Posterior vena cava (tissue), 2 donors: ENCODE measurements at places on chromosomes 4 and X.

- DNase-seq: no peak
These were observed 30.1 kb downstream of the RASSF6 start for GRCh38 chr4:73589887-73590801.

GRCh38 chr4:84948056-84948455, 18.4 kb downstream of the WDFY3 start:
- DNase-seq: no peak

DNA sequence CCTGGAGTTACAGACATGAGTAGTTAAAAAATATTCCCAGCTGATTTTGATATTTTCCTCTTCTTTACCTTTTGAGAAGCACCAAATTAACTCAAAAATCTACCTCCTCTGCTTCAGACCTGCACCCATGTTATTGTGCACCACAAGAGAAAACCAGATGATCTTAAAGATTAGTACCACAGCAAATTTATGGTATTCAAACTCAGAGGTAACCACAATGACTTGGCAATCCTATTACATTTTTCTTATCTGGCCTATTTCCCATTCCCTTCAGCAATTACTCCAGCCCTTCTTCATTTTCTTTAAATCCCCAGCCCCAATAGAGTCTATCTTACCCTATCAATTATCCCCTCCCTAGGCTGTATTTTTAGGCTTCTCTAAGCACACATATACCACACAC, 535.1 kb downstream of the FAT4 start:
- no peak for DNase-seq

GRCh38 chr4:26075583-26075982, 161.6 kb downstream of the SMIM20 start:
- no peak for DNase-seq

GRCh38 chrX:40098264-40099054, 701 bp upstream of the BCOR start:
- DNase-seq: no peak

GRCh38 chr4:153204247-153204671, at the start of gene TRIM2:
TRIM2 (plus strand) TSS chr4:153204443; CDS start chr4:153204531, 88 bp downstream.
- DNase-seq: no peak

- no peak for DNase-seq
These were observed 78.4 kb upstream of the MAP3K15 start for GRCh38 chrX:19593690-19594089.

GRCh38 chrX:77937291-77937690, 26.8 kb downstream of the ATP7A start:
- no peak for DNase-seq

DNA sequence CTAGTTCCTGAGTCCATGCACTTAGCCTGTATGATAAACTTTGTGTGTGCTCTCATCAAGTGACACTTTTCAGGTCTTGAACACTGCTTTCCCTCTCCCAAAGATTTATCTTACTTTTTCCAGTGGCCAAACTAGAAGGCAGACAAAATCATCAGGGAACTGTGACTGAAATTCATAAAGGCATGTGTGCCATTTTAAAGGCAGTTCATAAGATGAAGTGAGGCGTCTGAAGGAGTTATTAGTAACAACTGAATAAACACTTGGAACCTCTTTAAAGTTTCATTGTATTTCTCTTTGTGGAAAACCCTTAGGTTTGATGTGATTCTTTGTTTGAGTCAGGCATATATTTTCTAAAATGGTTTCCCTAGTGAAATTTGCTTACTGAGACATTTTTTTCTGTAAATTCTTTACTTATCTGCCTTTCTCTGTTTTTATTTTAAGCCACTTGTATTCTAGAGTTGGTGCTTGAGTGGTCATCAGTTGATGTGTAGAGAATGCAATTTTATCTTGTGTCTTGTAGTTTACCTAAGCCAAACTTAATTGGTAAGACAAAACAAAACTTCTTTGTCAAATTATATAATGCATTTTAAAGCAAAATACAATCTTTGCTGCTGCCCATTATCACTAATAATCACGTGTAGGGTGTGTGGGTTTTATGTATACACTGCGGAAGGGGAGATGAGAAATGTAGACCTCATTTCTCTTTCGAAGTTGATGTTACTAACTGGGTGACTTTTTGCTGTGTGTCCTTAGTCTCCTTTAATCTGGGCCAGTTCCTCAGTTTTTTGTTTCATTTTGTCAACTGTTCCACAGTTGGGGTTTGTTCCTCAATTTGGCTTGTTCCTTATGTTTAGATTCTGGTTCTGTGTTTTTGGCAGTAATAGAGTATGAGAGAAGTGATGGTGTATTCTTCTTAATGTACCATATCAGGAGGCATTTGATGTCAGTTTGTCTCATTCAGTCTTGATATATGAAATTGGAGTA, 56.8 kb downstream of the RBPJ start:
- DNase-seq: no peak

DNA sequence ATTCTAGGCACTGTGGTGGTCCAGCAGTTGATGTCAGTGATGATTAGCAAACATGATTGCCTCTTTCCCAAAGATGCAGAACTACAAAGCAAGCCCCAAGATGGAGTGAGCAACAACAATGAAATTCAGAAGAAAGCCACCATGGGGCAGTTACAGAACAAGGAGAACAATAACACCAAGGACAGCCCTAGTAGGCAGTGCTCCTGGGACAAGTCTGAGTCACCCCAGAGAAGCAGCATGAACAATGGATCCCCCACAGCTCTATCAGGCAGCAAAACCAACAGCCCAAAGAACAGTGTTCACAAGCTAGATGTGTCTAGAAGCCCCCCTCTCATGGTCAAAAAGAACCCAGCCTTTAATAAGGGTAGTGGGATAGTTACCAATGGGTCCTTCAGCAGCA, 365.3 kb downstream of the MAPK10 start:
- no peak for DNase-seq

GRCh38 chr4:182451441-182451840, 208.2 kb downstream of the TENM3 start:
- DNase-seq: no peak

DNA sequence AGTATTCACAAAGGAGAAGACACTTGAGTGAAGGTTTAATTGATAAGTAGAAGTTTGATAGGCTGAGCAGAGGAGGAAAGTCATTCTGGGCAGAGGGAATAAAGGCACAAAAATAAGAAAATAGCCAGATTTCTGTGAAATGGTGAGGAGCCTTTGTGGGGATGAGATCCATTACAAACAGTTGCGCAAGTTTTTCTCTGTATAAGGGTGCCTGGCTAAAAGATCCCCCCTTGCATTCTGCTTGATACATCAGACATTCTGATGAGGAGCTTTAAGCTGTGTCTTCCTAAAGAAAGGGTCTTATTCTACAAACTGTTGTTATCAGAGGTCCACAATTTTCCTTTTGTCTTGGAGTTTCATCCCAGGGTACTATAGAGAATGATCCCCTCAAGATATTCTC, 112.0 kb downstream of the ARHGAP36 start:
- DNase-seq: no peak

- DNase-seq: no peak
These were observed 13.4 kb downstream of the GIMD1 start for GRCh38 chr4:106355193-106355592.

GRCh38 chr4:68734095-68734494, 63.6 kb upstream of the UGT2B15 start:
- no peak for DNase-seq

GRCh38 chr4:88584471-88584900, 7.8 kb upstream of the HERC3 start:
- DNase-seq: no peak

- no peak for DNase-seq
These were observed 55.2 kb upstream of the HGFAC start for GRCh38 chr4:3386526-3386925.

- DNase-seq: no peak
These were observed 4.9 kb upstream of the SLC4A4 start for GRCh38 chr4:71333960-71334359.

GRCh38 chrX:29541038-29541437, 674.3 kb upstream of the MAGEB2 start:
- no peak for DNase-seq

DNA sequence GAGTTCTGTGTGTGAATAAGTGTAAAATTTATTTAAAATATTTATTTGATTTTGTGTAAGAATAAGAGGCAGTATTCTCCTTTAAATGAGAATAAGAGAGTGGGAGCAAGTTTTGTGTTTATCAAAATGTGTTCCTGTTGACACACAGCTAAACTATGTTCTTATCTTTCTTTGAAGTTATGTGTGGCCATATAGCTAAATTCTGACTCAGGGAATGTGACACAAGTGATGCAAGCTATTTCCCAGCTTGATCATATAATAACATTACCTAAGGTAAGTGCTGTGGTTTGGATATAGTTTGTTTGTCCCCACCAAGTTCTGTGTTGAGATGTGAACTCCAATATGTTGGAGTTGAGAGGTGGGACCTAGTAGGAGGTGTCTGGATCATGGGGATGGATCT, 740.0 kb upstream of the IGFBP7 start:
- DNase-seq: no peak

GRCh38 chr4:86264241-86264640, 95.6 kb downstream of the MAPK10 start:
- no peak for DNase-seq

- DNase-seq: peak; percentile 86
These were observed 131.0 kb downstream of the DCLK2 start for GRCh38 chr4:150209140-150209829.

DNA sequence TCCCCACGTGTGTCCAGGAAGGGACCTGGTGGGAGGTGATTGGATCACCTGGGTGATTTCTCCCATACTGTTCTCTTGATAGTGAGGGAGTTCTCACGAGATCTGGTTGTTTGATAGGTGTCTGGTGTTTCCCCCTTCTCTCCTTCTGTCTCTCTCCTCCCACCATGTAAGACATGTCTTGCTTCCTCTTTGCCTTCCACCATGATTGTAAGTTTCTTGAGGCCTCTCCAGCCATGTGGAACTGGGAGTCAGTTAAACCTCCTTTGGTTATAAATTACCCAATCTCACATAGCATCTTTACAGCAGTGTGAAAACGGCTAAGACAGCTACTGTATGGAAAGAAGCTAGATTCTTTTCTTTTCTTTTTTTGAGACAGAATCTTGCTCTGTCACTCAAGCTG, 21.6 kb upstream of the FGG start:
- no peak for DNase-seq

- DNase-seq: no peak
These were observed 179.4 kb downstream of the BANK1 start for GRCh38 chr4:101969965-101970364.

- DNase-seq: no peak
These were observed 30.3 kb downstream of the SLC25A43 start for GRCh38 chrX:119429471-119429870.

DNA sequence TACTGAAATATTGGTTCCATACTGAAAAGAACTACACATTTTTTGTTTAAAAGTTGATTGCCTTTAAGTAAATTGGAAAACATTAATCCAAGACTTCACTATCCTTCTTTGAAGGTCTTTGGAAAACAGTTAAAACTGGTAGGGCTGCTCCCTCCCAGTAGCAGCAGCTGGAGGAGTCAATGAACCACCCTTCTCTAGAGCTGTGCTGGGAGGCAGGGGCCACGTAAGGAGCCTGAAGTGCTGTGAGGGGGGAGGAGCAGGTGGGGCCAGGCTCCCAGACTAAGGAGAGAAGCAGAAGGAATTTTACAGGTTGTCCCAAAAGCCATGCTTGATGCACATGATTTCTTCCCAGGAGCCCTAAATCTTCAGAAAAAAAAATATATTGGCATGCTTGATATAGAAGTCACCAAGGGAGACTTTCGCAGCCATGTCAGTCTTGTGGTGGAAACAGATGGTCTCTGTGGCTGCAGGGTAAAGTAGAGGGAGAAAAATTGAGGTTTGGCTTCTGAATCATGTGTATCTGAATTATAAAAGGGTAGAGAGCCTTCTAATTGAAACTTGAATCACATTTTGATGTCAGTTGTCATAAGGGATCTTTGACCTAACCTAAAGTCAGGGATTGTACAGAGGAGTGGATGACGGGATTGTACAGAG, 673.2 kb upstream of the FRG1 start:
- no peak for DNase-seq

GRCh38 chr4:131499141-131499873, 1649.8 kb upstream of the PCDH10 start:
- DNase-seq: no peak

GRCh38 chr4:168433571-168433970, 46.7 kb downstream of the DDX60L start:
- DNase-seq: no peak

DNA sequence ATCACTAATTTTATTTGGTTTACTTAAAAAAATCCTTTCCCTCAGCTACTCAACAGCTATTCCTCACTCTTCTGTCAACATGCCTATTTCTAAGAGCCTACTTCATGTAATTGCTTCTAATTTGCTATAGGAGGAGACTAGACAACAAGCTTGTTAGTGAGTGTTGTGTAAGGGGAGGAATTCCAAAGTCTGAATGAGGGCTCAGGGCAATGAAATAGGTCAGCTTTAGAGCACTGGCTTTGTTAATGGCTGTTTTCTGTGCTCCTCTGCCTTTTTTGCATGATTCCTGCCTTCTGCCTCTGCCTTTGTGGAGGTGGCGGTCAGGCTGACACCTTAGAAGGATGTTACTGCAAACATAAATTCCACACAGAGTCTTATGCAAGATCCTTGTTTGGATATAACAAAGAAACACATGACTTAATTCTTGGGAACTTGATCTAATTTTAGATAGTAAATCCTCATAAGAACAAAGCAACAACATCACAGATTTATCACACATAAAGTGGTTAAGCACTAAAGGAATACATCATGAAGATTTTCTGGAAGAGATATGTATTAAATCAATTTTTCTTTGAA, 15.0 kb upstream of the PAGE1 start:
- DNase-seq: no peak

DNA sequence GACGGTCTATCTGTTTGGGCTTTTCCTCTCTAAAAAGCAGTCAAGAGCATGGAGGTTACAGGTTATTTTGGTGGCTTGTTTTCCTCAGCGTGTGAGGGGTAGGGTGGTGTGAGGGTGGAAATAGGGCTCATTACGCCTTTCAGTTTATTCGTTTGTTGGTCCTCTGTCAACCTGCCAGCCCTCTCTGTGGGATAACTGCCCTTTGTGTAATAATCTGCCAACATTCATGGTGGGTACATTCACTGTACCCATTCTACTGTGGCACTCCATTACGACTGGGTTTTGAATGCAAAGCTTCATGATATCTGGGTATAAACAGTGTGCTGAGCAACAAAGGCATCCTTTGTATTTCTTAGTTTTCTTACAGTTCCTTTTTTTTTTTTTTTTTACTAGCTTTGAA, 136.4 kb downstream of the ADGRL3 start:
- DNase-seq: no peak

GRCh38 chr4:36348403-36348938, 67.1 kb downstream of the DTHD1 start:
- DNase-seq: no peak

DNA sequence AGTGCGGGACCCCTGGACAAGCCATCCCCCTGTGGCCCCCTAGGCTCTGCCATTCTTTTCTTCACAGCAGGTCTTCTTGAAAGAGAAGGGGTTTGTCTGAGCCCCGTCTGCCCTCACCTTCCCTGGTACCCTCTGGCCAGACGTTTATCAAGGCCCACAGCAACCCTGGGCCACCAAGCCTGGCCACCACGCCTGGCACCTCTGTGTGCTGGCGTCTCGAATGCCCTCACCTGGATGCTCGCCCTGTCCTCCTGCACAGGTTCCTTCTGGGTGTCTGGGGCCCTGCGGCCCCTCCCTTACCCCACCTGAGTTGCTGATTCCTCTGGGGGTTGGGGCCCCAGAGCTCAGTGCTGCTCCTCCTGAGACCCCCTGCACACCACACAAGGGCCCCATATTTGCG, 25.1 kb downstream of the ADRA2C start:
- DNase-seq: no peak

GRCh38 chrX:276581-277201, 4.5 kb upstream of the PLCXD1 start:
- DNase-seq: peak; percentile 84

- DNase-seq: peak; percentile 80
These were observed 106.8 kb downstream of the UCHL1 start for GRCh38 chr4:41363384-41363981.

- no peak for DNase-seq
These were observed 193.8 kb upstream of the CXorf51B start for GRCh38 chrX:146615628-146616348.
